Thoracic aorta (tissue), 2 donors: ENCODE measurements at places on chromosomes 16 and 17. TPM values are rescaled to one million over a fixed set of nuclear protein-coding genes. Genes with fewer than 3 reads are reported as not detected.

- DNase-seq, result no peak
Measured at GRCh38 chr17:68061512-68062313, 26.2 kb downstream of the KPNA2 start.

DNA sequence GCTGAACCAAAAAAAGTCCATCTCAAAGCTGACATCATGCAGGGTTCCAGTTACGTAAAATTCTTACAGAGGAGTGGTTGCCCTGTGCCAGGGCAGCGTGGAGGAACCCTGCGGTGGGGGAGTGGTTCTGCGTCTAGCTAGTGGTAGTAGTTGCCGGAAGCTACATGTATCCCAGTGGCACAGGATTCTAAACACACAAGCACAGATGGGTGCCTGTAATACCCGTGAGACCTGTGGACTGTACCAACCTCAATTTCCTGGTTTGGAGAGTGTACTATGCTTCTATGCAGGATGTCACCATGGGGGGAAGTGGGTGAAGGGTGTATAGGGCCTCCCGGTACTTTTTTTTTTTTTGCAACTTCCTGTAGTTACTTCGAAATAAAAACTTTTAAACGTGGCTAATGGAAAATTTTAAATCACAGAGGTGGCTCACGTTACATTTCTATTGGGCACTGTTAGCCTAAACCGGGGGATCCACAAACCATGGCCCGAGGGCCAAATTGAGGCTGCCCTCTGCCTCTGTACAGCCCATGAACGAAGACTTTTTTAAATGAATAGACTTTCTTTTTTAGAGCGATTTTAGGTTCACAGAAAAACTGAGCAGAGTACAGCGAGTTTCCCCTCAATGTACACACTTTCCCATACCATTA, 38.5 kb downstream of the TBC1D16 start:
- no peak for DNase-seq

DNA sequence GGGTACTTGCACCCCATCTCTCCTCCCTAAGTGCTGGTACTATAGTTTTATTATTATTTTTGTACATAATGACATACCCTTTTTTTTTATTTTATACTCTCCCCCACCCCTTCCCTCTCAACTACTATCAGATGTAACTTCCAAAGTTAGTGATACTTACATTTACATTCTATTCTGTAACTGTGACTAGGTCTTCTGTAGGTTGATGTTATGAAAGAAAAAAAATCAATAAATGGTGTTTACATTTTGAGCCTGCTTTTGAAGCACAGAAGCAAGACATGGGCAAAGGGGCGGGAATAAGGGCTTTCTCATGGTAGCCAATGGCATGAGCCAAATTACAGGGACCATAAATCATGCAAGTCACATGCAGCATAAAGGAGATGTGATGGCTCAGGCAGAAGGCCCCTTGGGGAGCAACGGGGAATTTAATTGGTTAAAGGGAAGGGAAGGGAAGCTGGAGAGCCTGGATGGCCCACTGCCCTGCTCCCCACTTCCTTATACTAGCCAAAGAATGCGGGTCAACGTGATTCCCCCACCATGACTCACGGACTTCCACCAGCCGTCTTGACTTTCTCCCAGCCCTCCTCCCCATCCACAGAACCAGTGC, 2.4 kb upstream of the ACSF2 start:
- no peak for DNase-seq

- no peak for DNase-seq
Measured at GRCh38 chr17:73194514-73195222, 1.8 kb downstream of the COG1 start.

- DNase-seq, result no peak
Measured at GRCh38 chr16:749010-749409, 8.2 kb upstream of the CIAO3 start.

DNA sequence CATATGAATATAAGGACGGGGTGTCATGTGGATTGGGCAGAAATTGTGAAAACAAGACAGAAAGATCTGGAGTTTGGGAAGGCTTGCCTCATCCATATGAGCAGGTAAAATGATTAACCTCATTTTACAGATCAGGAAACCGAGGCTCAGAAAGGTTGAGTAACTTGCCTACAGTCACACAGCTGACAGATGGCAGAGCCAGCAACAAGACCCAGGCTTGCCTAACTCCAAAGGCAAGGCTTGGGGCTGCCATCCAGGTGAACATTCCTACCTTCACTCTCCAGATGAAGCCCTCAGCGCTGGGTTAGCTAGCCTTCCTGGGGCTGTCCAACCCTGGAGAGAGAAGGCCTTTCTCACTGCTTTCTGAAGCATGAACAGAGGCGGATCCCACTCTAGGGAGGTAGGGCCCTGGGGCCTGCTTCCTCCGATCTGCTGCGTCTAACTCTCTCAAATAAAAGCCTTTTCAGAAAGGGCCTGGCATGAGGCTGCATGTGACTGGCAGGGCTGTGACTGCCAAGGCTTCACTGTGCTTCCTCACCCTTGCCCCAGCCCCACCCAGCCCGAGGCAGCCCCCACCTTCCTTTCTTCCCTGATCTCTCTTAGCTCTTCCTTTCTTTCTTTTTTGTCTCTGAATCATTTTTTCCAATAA, 107.8 kb downstream of the GNAO1 start:
- DNase-seq, result no peak

DNA sequence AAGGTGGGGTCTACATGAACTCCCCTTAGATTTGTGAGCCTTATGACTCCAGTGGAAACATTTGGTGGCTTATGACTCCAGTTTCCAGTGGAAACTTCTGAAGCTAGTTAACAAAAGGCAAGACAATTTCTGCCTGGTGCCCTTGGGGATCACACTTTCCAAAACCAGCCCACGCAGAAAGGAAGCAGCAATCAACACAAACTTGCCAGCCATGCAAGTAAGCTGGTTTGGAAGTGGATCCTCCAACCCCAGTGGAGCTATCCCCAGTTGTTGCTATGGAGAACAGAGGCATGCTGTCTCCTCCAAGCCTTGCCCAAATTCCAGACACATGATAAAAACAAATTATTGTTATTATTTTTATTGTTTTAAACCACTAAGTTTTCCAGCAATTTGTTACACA, 130.9 kb downstream of the CDH11 start:
- no peak for DNase-seq

GRCh38 chr17:28475151-28475900, 1.9 kb downstream of the SLC13A2 start:
- DNase-seq, result no peak

DNA sequence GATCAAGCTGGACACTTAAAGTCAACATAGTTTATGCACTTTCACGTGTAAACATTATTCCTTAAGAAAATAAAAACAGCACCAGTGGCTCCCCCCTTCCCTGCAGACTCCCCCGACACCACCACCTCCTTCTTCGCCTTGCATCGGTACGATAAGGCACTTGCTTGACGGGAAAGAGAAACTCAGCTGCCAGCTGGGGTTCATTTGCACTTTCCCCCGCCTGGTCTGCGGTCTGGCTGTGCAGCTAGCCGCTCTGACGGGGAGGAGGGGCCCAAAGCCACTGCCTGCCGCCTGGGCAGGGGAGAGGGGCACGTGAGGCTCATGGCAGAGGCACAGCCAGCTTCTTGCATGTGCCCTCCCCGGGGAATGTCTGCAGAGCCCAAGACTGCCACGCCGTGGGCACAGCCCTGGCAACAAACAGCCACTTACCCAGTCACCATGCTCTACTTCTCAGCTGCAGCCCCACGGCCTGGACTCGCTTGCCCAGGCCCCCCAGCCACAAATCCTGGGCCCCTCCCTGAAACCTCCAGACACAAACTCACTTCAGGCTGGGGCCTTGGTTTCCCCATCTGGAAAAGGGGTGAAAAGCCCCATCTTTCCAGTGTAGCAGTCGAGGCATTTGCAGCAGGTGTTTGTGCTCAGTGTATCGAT, 16.5 kb upstream of the PRM1 start:
- DNase-seq, result peak; percentile 8

- DNase-seq, result no peak
Measured at GRCh38 chr17:67492251-67492740, 115.2 kb downstream of the PITPNC1 start.

DNA sequence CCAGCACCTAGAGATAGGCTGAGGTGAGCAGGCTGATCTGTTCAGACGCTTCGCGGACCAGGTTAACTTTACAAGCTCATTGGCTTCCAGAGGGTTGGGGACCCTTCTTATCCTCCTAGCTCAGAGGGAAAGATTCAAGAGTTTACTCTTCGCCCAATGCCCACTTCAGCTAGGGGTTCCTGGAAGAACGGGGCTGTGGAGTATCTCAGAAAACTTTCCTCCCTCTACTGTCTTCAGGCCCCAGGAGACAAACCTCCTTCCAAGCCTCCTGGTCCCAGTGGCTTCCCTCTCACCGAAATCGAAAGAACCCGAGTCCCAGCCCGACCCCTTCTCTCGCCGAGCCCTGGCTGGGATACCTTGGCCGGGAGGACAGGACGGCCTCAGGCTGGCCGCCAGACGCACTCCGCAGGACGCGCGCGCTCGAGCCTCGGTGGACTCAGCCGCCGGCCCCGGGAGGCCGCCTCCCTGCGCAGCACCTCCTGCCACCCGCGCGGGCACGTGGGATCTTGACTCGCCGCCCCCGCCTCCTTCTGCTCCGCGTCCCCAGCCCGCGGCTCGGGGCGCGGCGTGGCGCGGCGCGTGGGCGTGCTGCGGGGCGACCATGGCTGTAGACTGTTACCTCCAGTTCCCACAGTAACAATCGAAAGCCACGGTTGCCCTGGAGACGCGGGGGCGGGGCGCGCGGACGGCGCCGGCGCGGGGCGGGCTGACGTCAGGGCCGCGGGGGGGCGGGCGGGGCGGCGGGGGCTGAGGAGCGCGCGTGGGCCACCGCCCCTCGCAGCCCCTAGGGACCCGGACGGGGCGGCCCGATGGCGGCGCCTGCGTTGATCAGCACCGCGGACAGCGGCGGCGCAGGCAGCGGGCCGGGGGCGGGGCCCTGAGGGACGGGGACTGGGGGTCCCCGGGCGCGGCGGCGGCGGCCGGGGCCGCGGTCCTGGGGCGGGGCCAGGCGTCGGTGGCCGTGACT, 5.3 kb upstream of the HIC1 start:
- DNase-seq, result no peak

DNA sequence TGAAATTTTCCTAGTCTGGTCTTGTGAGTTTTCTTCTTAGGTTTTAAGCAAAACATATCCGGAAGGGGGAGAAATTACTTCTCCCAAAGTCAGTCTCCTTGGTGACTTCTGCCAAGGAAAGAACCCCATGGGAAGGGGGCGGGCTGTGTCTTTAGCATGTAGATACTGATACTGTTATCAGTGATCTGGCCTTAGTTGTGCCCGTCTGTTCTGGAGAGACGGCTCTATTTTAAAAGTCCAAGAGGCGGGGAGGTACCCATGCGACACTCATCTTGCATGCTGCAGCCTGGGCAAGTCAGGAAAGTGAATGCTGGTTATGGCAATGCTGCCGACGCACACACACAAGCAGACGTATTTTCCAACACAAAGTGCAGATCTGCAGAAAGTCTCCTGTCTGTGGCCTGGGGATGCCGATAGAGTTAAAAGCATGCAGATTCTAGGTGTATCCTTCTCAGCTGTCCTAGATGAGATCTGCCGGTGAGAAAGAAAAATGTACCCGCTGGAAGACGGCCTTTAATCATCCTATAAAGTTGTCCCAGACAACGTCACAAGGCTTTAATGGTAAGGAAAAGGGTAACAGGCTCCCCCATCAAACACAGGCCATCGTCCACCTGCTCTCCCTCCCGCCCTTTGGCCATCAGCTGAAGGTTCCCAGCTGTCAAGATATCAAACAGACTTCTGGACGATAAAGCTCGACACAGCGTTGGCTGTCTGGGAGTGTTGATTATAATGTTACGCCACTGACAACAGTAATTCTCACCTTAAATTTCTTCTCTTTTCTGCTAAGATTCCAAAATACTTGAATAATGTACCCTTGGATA, 9.0 kb downstream of the RBFOX3 start:
- DNase-seq, result no peak

- DNase-seq, result no peak
Measured at GRCh38 chr17:41724476-41725050, 9.9 kb downstream of the HAP1 start.

The CHP2 gene
- not detected for total RNA-seq

The SMIM5 gene
- total RNA-seq, result 0.28 TPM

The ARL5C gene
- 0.27 TPM for total RNA-seq

The SLC35G6 gene
- not detected for total RNA-seq

The HOXB7 gene
- 7.2 TPM for total RNA-seq

The TM4SF5 gene
- total RNA-seq, result not detected

The P4HB gene
- total RNA-seq, result 655 TPM

The CCL13 gene
- 5.0 TPM for total RNA-seq
